GM04503 (cell line): ENCODE measurements at places on chromosomes 11 and 22.

- DNase-seq = no peak
These were observed 11.2 kb downstream of the TOM1 start for GRCh38 chr22:35310556-35311550.

DNA sequence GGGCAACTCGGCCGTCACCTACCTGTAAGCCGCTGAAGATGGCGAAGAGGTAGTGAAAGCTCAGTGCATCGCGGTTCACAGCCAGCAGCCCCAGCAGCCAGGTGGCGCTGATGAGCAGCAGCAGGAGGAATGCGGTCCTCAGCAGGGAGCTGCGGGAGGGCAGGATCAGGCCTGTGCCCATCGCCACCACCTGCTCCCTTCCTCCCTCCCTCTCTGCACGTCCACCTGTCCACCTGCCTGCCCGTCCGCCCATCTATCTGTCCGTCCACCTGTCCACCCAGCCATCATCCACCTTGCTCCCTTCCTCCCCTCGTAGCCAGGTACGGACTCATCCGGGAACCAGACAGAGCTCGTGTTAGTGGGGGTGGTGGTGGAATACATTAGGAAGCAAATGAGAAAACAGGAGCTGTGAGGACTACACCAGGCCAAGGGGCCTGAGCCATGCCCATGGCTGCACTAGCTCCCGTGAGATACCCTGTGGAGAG lies 32.2 kb downstream of the TRMU start:
- DNase-seq = no peak

- no peak for DNase-seq
These were observed 66.6 kb downstream of the ISX start for GRCh38 chr22:35132568-35132967.

GRCh38 chr11:68090706-68091105 lies 30.5 kb downstream of the CHKA start:
- no peak for DNase-seq

GRCh38 chr11:48154151-48154550 lies 62.5 kb upstream of the OR4B1 start:
- DNase-seq = peak; percentile 27

DNA sequence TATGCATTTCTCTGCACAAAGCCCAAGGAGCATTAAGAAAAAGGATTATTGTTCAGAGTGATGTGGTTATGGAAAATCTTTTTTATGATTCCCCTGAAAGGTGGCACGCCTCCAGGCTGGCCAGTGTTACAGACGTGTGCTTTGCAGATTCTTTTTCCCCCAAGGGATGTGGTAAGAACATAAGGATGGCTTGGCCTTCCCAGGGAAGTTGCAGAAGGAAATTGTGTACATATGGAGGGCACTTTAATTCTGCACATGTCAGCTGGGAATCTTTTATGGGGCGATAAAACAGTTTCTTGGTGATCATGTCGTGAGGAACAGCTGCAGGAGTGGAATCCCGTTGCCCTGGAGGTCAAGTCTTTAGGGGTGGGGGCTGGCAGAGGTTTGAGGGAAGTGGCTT lies 9.7 kb downstream of the SMARCB1 start:
- no peak for DNase-seq
